Activated CD8-positive, alpha-beta memory T cell treated with anti-CD3 and anti-CD28 coated beads, Interleukin-2, amount 50 U/mL, for 4 hours (primary cell): ENCODE measurements at places on chromosomes 13 and 19.

GRCh38 chr19:57314146-57314545 lies 6.1 kb upstream of the ZNF543 start:
- no peak for DNase-seq

- DNase-seq, result no peak
These were observed 8.4 kb downstream of the MED16 start for GRCh38 chr19:884420-885211.

DNA sequence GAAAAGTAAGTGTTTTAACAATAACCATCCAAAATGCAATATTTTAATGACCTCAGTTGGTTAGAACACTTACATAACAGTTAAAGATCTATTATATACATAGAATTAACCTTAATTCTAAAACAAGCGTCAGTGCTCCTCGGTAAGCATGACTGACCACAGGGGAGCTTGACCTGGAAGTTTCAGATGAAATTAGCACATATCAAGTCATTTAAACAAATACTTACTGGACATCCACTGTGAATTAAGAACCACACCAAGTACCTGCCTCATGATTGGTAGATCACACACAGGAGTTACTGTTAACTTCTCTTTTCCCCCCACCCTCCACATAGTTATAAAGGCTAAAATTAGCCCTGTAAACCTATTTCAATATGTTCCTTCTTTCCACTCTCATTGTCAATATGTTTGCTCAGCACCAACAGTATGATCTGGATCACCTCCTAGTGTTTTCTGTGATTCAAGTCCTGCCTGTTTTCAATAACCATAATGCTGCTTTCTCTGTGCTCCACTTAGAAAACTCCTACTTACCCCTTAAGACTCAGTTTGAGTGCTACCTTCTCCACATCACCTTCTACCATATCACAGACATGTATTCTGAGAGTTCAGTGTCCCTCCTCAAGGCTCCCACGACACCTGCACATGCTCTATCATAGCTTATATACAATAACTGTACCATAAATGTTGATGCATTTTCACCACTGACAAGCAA lies 209.0 kb downstream of the VWA8 start:
- no peak for DNase-seq

- no peak for DNase-seq
These were observed 96.8 kb downstream of the GPR12 start for GRCh38 chr13:26663791-26664190.

- DNase-seq, result peak; percentile 42
These were observed 11.3 kb downstream of the DDX39A start for GRCh38 chr19:14407605-14408484.

DNA sequence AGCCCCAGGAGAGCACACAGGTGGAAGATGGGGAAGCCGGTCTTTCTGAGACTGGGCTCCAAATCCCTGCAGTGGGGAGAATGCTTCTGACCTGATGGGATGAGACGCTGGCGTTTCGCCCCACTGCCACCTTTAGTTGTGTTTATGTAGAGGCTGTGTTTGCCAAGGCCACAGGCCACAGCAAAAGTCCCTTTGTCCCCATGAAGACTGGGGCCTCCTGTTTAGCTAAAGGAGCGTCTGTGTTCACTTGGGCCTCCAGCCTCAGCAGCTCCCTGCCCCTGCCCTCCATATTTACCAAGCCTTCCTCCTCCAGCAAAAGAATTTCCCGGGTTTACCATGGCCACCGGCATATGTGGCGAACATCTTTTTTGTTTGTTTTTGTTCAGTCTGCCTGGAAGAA lies 10.4 kb upstream of the KLK14 start:
- DNase-seq, result no peak

GRCh38 chr13:111927181-111927540 lies 139.8 kb upstream of the SOX1 start:
- no peak for DNase-seq

DNA sequence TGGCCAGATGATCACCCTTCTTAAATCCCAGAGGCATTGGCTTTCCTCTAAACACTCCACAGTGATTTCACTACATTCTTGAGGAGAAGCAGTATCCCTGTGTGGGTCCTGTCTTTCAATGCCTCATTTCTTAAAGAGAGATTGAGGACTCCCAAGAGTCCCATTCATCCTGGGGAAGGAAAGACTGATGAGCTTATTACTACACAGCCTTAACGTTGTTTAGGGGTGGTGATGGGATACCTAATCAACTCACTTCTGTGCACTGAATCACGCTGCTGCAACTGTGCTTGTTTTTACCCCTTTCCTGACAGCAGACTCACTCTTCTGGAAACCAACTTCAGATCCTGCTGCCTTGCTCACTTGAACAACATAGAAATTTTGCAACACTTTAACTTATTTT lies 203.1 kb downstream of the RGCC start:
- no peak for DNase-seq

GRCh38 chr19:53907690-53908089 lies 1.4 kb upstream of the CACNG7 start:
- no peak for DNase-seq

GRCh38 chr13:98930151-98930591 lies 47.7 kb downstream of the DOCK9 start:
- DNase-seq, result no peak

- no peak for DNase-seq
These were observed 7.2 kb downstream of the CERS4 start for GRCh38 chr19:8216357-8216756.

DNA sequence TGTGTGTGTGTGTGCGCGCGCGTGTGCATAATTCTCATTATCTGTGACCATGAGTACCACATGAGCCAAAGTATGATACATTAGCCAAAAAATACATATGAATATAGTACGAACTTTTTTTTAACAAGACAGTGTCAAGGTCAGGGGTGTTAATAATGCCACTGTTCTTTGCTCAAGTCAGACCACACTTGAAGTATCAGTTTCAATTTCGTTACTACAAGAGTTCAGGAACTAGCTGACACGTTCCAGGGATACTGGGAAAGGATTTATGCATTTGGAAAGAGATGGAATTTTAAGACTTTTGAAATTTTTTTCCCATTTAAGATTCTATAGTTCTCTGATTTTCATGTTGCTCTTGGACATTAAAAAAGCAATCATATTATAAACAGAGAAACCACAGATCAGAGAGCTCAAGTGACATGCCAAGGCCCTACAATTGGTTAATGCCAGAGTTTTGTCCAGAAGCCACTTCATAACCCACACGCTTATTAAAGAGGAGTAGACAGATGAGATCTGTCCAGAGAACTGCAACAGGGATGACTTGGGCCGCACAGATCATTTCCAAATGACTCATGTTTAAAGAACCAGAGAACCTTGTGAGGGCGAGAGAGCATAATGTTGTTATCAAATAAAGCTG lies 718.8 kb upstream of the SGCG start:
- DNase-seq, result no peak
